Pericardium fibroblast (primary cell): ENCODE measurements at places on chromosomes 7 and 10. TPM values are rescaled to one million over a fixed set of nuclear protein-coding genes. Genes with fewer than 3 reads are reported as not detected.

Gene CREB5
- total RNA-seq: 1.0 and 2.2 TPM in 2 replicates

Gene HOXA9
- total RNA-seq: 4.0 TPM in 1 of 2 replicates, not detected in the other

Gene FAM237B
- not detected in 2 replicates for total RNA-seq

Gene FHIP2A
- 16.5 and 25.3 TPM in 2 replicates for total RNA-seq

Gene RNF148
- 0.23 and 0.43 TPM in 2 replicates for total RNA-seq

Gene PRLHR
- total RNA-seq: not detected in 2 replicates
